Stimulated activated CD8-positive, alpha-beta memory T cell treated with anti-CD3 and anti-CD28 coated beads, Interleukin-2, amount 100 ng/mL, for 1 hour (primary cell): ENCODE measurements at places on chromosomes 5 and 9.

DNA sequence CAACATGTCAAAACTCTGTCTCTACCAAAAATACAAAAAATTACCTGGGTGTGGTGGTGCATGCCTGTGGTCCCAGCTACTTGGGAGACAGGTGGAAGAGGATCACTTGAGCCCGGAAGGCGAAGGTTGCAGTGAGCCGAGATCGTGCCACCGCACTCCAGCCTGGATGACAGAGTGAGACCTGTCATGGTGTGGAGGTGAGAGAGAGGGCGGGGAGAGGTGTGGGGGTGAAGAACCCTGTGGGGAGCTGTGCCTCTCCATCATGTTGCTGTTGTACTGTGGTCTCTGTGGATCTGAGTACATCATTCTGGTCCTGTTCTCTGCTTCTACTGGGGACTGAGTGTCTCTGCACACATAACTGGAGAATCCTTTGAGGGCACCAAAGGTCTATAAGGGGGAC, 11.3 kb upstream of the SLC34A1 start:
- DNase-seq, result no peak

DNA sequence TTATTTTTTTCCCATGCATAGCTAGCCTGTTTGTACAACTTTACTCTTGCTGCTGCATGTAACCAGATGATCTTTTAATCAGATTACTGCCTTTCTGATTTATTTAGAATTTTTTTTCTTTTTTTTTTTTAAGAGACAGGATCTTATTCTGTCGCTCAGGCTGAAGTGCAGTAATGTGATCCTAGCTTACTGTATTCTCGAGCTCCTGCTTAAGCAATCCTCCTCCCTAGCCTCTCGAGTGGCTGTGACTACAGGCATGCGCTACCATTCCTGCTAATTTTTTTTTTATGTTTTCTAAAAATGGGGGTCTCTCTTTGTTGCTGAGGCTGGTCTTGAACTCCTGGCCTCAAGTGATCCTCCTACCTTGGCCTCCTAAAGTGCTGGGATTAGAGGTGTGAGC, 9.6 kb downstream of the DCP2 start:
- no peak for DNase-seq

GRCh38 chr9:123682746-123683145, 247.2 kb downstream of the DENND1A start:
- no peak for DNase-seq

DNA sequence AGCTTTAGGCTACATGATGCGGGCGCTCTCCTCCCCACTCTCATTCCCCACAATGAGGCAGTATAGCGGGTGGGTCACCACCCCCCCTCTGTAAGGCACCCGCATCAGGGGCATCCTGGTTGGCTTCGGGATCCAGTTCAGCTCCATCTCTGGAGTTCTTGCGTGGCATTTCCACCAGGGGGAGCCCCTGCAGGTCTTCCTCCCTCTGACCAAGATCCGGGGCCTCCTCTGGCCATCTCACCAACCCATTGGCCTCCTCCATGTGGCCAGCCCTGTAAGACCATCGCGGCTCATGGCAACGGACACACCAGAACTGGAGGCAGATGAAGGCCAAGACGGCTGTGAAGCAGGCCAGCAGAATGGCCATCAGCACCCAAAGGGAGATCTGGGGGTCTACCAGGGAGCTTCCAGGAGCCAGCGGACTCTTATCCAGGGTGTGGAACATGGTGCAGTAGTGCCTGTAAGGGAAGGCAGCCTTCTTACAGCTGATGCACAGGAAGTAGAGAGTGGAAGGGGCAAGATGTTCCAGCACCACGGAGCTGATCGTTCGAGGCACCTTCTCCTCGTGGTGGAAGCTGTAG, 77.0 kb downstream of the CYFIP2 start:
- DNase-seq, result no peak

DNA sequence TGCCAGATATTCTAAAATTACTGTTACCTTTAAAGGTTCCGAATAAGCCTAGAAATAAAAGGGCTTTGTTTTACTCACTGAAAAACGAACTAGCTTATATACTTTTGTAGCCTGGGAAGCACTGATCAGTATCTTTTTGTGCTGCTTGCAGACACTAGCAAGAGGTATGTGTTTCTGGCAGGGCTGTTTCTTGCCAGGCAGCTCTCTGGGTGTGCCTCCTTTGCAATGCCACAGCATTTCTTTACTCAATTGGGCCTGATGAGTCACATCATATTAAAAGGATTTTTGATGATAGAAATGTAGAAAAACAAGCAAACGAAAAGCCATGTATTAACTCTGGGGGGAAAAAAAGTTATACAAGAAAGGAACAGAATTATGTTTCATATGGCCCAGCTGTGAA, 35.6 kb downstream of the CD180 start:
- DNase-seq, result peak; percentile 24

GRCh38 chr5:89967771-89968444, 441.6 kb downstream of the CETN3 start:
- no peak for DNase-seq

DNA sequence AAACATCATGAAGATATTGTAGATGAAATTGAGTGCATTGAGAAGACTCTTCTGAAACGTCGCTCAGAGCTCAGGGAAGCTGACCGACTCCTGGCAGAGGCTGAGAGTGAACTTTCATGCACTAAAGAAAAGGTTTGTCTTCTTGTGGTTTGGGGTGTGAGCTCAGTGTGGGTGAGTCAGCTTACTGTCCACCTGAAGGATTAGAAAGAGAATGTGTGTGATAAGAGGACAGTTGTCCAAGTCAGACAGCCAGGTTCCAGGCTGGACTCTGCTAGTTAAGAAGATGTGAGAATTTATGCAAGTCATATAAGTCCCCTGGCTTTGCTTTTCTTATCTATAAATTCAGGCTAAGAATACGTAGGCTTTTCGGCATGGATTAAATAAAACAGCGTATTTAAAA, 46.9 kb downstream of the RAB14 start:
- no peak for DNase-seq

DNA sequence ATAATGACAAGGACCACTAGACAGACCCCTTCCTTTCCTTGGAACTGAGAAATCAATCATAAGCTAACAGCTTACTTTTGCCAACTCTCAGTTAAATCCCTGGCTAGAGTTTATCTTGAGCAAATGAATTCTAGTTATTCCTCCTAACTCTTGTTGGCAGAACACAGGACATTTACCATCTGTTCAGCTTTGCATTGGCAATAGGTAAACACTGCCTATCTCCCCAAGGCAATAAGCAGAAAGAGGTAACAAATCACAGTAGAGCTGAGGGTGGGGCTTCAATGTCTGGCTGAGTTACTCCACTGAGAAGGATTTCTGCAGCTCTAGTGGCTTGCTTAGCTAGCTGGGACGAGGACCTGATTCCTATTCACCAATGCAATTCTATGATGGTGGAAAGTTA, 503.3 kb upstream of the GRIA1 start:
- DNase-seq, result no peak

GRCh38 chr5:158868546-158868945, 231.2 kb downstream of the EBF1 start:
- no peak for DNase-seq

GRCh38 chr5:148791696-148792095, 34.7 kb upstream of the ADRB2 start:
- DNase-seq, result no peak

DNA sequence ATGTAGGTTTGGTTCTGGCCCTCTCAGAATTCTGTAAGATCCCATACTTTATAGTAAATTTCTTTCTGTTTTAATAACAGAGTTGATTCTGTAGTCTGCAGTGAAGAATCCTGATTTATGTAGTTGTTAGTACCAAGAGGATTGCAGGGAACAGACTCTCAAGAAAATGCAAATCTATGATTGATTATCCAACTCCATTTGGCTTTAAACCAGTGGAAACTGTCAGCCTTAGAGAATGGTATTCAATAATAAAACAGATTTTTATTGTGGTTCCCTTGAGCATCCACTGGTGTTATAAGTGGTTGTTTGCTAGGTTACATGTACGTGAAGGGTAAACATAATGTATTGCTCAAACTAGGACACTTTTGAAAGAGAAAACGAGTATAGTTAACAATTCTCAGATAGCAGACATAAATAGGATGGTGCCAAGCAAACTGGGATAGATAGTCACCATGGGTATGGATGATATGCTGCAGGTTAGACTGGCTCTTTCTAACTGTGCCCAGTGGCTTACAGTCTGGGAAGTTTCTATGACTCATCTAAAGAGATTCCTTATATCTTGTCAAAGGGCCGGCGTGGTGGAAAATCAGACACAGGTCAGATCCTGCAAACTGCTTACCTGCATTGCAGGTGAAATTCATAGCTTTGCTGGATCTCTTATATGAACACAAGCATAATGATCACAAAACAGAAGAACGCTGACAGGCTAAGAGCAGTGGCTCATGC, 41.7 kb upstream of the RPS23 start:
- no peak for DNase-seq

DNA sequence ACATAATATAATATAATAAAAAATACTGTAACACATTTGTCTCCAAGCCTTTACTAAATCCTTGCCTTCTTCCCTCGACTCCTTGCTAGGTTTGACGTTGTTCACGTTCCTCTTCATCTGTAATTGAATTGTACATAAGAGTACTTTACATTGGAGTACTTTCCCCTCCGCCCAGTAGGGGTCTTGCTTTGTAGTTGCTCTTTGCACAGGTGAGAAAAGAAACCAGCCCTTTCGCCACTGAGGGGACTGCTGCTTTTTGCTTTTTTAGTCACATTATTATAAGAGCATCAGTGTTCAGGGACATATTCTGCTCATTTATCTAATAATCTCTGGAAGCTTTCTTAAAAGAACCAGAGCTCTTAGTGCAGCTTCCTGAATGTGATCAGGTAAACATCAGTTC, 115.0 kb downstream of the CETN3 start:
- no peak for DNase-seq

GRCh38 chr9:116154334-116154975, 864 bp downstream of the PAPPA start:
- DNase-seq, result no peak

- DNase-seq, result no peak
Measured at GRCh38 chr5:147826361-147826760, 5.1 kb downstream of the SPINK1 start.

GRCh38 chr9:126294331-126295081, 32.1 kb upstream of the MVB12B start:
- no peak for DNase-seq

- no peak for DNase-seq
Measured at GRCh38 chr9:121671612-121672155, 20.2 kb downstream of the DAB2IP start.

- no peak for DNase-seq
Measured at GRCh38 chr5:148060309-148060708, 3.5 kb upstream of the SPINK5 start.

DNA sequence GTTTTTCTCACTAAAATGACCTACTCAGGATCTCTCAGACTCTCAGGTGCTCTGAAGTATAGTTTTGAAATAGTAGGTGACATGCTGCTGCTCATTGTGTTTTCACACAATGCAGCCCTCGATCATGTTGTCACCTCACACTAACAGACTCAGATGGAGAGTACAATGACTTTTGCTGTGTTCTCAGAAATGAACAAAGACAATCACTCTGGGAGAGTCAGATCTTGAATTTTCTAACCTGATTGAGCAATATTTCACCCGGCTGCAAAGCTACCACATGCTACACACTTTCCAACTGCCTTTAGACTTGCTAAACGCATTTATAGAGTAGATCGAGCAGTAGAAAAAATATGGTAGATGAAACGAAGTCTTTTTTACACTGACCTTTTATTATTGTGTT, 113.4 kb downstream of the ST8SIA4 start:
- no peak for DNase-seq

GRCh38 chr5:161663431-161663830, 22.1 kb upstream of the GABRA6 start:
- no peak for DNase-seq

GRCh38 chr5:121399879-121400278, 451.8 kb upstream of the FTMT start:
- no peak for DNase-seq

DNA sequence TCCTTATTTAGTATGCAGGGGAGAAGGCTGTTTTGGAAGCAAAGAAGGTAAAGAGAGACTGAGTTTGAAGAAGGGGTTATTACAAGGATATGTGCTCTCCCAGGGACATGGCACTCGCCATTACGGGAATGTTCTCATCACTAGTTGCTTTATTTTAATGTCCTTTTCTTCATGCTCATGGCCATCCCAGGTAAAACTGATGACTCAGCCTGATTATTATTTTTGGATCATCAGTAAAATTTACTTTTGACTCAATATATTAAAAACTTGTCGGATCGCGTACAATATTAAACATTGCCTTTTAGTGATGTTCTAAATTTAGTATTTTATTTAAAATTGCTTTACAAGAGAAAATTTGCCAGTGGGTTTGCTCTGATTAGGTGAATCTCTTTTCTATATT, 414.7 kb downstream of the TLE4 start:
- no peak for DNase-seq

DNA sequence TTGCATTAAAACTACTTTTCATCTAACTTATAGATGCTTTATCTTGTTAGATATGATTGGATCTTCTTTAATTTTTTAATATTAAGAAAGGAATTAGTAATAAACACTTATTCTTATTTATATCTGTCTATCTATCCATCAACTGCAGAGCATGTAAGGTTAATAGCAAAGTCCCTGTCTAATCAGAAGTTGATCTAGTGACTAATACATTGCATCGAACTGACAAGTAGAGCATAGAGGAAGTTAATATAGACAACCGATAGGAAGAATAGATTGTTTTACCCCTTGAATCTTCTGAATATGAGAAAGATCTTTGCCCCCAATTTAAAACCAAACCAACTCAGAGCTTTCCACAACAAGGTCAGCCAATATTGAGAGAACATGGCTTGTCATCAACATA, 862.0 kb upstream of the CDH6 start:
- DNase-seq, result no peak

DNA sequence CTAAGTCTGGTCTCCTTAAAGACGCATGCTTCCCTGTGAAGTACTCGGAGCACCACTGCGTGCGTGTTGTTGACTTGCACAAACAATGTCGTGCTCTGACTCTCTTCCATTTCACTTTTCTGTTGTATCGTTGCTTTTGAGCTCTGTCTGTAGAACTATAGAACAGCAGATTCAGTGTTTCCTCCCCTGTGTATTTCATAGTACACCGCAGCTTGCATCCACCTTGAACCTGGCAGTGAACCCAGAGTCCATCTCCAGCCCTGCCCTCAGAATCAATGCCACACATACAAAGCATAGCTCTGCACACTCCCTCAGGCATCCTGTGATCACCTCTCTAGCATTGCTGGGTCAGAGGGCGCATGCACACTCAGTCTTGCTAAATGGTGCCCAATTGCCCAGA, 37.2 kb upstream of the ADAMTS2 start:
- DNase-seq, result no peak

DNA sequence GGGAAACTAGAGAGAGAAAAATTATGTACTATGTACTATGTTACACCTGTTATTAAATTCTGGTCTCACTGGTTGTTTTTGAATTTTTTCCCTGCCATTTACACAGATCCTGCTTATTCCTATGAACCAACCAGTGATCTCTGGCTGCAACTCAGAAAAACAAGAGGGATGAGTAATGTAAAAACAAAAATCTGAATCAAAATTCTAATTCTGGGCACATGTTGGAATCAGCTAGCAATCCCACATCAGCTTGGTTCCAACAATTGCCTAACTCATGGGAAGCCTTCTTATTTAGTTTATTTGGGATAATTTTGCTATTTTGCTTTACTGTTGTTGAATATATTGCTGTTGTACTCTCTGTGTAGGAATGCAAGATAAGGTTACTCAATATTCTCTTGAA, 78.3 kb downstream of the PLK2 start:
- DNase-seq, result no peak

- DNase-seq, result no peak
Measured at GRCh38 chr9:107242073-107243030, 40.7 kb upstream of the RAD23B start.

GRCh38 chr9:120757026-120757913, 35.9 kb downstream of the FBXW2 start:
- no peak for DNase-seq
